ENCODE measurements at places on chromosomes 3 and 15. TPM values are rescaled to one million over a fixed set of nuclear protein-coding genes. Genes with fewer than 3 reads are reported as not detected.

TMC3 gene
- not detected for total RNA-seq

GOLGA8T gene
- total RNA-seq = not detected

DNA sequence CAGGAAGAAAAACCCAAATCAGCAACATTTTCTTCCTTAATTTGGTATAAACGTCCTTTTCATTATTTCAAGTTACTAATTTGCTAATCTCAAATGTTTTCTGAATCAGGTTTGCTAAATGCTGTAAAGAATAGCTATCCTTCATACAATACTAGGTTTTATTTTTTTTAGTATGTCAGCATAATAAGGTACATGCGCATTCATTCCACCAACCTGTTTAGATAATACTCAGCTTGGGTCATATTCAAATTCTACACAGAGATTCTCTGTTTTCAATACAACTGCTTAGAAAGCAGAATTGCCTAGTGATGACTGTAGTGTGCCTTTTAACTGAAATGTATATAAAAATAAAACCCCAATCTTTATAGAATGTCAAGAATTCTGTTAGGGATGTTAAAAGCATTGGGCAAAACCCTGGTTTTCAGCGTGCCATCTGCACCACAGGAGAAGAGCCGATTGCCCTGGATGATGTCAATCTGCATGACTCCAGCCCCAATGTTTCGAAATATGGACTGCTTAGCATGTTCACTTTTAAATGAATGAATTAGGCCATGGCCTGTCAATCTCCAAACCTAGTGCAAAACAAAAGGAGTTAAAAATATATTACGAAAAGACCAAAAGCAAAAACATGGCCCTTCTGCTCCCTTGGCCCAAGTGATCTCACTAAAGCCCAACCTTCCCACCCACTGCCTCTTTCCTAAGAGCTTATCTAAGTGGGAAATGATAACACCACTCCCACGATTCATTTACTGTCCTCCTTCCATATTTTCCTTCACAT, 107.4 kb downstream of the GLDN start:
- no peak overlapping the region for H3K4me3 ChIP-seq
- no peak overlapping the region for H3K27ac ChIP-seq
- no peak for DNase-seq
- no peaks in the 10 kb centered on the region for H3K4me1 ChIP-seq
- H3K36me3 ChIP-seq = peaks cover 4% of the 10 kb centered on the region

- H3K4me3 ChIP-seq = no peak overlapping the region
- no peaks in the 10 kb centered on the region for H3K27me3 ChIP-seq
- H3K36me3 ChIP-seq = no peaks in the 10 kb centered on the region
- no peak overlapping the region for H3K27ac ChIP-seq
Observed at GRCh38 chr3:54831112-54831511, 96.7 kb downstream of the LRTM1 start.

- H3K4me1 ChIP-seq = peaks cover 2% of the 10 kb centered on the region
- H3K27me3 ChIP-seq = no peaks in the 10 kb centered on the region
- H3K27ac ChIP-seq = no peak overlapping the region
Observed at GRCh38 chr3:189800436-189800835, 169.2 kb downstream of the TP63 start.

GRCh38 chr3:47456984-47457383, 18.8 kb downstream of the SCAP start:
- no peaks in the 10 kb centered on the region for H3K27me3 ChIP-seq
- peaks cover 13% of the 10 kb centered on the region for H3K36me3 ChIP-seq
- no peak for DNase-seq
- no peak overlapping the region for H3K4me3 ChIP-seq

GRCh38 chr3:46413951-46414350, 6.9 kb downstream of the CCRL2 start:
- H3K4me1 ChIP-seq = peaks cover 7% of the 10 kb centered on the region
- no peak for DNase-seq
- H3K27ac ChIP-seq = no peak overlapping the region

DNA sequence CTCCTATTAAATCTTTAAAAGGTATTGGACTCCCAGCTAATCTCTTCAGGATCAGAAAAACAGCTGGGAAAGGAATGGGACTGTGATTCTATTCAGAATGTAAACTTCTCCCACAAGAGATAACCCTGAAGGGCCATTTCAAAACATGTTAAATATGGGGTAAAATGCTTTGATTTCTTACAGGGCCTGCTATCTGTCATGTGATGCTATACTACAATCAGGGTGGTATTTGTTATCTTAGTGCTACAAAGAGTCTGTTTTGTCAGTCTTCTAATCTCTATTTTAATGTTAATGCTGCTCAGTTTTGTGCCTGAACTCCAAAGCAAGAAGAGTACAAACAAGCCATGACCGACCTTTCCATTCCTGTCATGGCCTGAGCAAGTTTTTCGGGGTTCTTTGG, 186.9 kb downstream of the TBC1D5 start:
- peaks cover 4% of the 10 kb centered on the region for H3K4me1 ChIP-seq
- peaks cover 3% of the 10 kb centered on the region for H3K36me3 ChIP-seq
- H3K4me3 ChIP-seq = no peak overlapping the region
- no peak overlapping the region for H3K27ac ChIP-seq
- no peaks in the 10 kb centered on the region for H3K27me3 ChIP-seq
- no peak for DNase-seq
